ENCODE measurements at places on chromosomes 5 and 9. TPM values are rescaled to one million over a fixed set of nuclear protein-coding genes. Genes with fewer than 3 reads are reported as not detected.

DNA sequence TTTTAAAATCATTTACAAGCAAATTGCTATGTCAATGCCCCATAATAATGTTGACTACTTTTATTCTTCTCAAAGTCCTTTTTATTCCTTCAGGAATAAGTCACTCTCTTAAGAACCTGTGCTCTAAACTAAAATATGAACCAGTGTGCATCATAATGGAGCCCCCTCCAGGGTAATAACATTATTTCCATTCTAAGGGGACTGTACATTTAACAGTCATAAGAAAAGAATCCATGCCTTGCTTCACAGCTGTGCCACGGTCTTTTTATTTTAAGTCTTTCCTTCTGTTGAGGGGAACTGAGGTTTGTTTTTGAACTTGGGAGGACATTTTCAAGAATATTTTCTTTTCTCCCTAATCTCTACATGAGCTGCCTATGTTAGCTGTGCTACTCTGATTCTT lies 297.6 kb downstream of the MAN2A1 start:
- no peak for DNase-seq
- H3K4me3 ChIP-seq = no peak overlapping the region
- H3K27me3 ChIP-seq = peaks cover 5% of the 10 kb centered on the region
- H3K27ac ChIP-seq = no peak overlapping the region
- H3K4me1 ChIP-seq = no peaks in the 10 kb centered on the region

ADAMTS13 gene
- total RNA-seq = 1.1 TPM

DNA sequence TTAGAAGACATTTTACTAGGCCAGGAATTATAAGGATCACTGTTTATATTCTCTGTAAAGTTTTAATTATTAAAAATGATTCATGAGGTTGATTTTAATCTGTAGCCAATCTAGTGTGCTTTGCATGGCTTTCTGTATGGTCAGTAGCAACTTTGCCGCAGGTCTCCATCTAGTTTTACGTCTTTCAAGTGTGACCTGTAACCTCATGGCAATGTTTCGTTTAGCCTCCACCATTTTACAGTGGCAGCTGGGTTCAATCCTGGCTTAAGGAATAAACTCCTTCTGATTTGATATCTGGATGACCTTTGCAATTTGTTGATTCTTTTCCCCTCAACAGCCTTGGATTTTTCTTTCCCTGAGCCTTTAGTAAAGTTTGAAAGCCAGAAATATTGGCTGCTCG lies 434.5 kb upstream of the CDH9 start:
- no peak overlapping the region for H3K27ac ChIP-seq
- H3K4me3 ChIP-seq = no peak overlapping the region
- no peak for DNase-seq
- no peaks in the 10 kb centered on the region for H3K27me3 ChIP-seq
- no peaks in the 10 kb centered on the region for H3K4me1 ChIP-seq
- H3K36me3 ChIP-seq = peaks cover 6% of the 10 kb centered on the region

NADK2 gene
- total RNA-seq = 13.1 TPM

GRCh38 chr9:5712651-5713390 lies 83.9 kb downstream of the RIC1 start:
- no peak for DNase-seq
- peaks cover 11% of the 10 kb centered on the region for H3K4me1 ChIP-seq
- H3K36me3 ChIP-seq = peaks cover 45% of the 10 kb centered on the region

- no peaks in the 10 kb centered on the region for H3K36me3 ChIP-seq
- H3K4me3 ChIP-seq = no peak overlapping the region
- no peak overlapping the region for H3K27ac ChIP-seq
- DNase-seq = no peak
- peaks cover 16% of the 10 kb centered on the region for H3K27me3 ChIP-seq
These were observed 71.4 kb upstream of the DAP start for GRCh38 chr5:10832421-10832820.

- DNase-seq = no peak
- no peak overlapping the region for H3K4me3 ChIP-seq
- H3K27me3 ChIP-seq = peaks cover 11% of the 10 kb centered on the region
- no peaks in the 10 kb centered on the region for H3K4me1 ChIP-seq
- peaks cover 5% of the 10 kb centered on the region for H3K36me3 ChIP-seq
These were observed 61.1 kb upstream of the MAN2A1 start for GRCh38 chr5:109628591-109628990.

ARAP3 gene
- 22.6 TPM for total RNA-seq

SH3GL2 gene
- total RNA-seq = not detected

DNA sequence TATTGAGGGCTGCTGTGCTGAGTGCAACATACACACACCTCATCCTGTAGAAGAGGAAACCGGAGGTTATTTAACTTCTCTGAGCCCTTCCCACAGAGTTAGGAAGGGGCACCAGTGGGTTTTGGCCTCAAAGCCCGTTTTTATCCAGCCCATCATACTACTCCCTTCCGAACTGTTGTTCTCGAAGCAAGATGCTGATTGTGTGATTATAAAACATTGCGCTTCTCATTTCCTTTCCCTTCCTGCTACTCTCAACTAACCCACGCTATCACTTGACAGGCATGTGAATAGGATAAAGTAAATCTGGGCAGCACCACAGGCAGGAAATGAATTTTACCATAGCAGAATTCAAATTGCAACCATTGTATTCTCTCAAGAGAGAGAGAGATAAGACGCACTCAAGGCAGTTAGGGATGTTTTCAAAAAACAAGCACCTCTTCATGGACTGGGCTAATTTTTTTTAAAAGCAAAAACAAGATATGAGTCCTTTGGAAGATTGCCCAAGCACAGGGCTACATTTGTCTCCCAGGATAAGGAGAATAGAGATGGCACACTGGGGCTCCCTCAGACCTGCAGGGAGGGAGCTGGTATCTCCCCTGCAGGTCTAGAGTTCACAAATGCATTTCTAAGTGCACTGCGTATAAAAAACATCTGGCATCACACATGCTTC lies 52.6 kb downstream of the GNA14 start:
- H3K36me3 ChIP-seq = no peaks in the 10 kb centered on the region
- H3K27ac ChIP-seq = no peak overlapping the region
- no peaks in the 10 kb centered on the region for H3K4me1 ChIP-seq
- peaks cover 28% of the 10 kb centered on the region for H3K27me3 ChIP-seq

DNA sequence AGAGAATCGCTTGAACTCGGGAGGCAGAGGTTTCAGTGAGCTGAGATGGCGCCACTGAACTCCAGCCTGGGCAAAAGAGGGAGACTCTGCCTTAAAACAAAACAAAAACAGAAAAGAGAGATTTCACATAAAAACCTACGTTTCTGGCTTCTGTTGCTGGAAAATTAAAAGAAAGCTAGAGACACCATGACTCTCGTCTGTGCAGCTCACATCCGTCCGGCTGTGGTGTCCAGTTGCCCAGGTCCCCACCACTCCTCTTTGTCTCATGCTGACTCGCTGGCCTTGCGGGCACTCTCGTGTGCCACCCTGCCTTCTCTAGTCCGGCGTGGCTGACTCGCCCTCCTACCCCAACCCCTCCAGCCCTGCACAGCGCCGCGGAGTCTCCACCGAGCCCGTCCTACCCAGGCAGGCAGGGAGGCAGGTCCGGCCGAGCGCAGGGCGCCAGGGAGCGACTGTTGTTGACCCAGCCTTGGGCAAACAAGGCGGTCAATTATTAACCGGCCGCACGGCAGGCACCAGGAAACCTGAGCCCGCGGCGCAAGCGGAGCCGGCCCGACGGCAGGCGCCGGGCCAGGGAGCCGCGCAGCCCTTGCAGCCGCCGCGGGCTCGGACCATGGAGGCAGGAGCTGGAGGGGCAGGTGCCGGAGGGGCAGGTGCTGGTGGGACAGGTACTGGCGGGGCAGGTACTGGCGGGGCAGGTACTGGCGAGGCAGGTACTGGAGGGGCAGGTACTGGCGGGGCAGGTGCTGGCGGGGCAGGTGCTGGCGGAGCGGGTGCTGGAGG lies at the start of gene PRRT1B:
TSS of gene PRRT1B (plus strand) at position 521 of the 783 bp plus-strand sequence. CDS start at position 614, 93 bp downstream.
- no peak within 1 kb of the TSS for H3K27ac ChIP-seq
- H3K4me3 ChIP-seq = no peak within 1 kb of the TSS
- H3K27me3 ChIP-seq = peaks cover 35% of the 10 kb centered on the region
- peaks cover 15% of the 10 kb centered on the region for H3K36me3 ChIP-seq
- peaks cover 6% of the 10 kb centered on the region for H3K4me1 ChIP-seq

GRCh38 chr5:145945620-145946111 lies 9.3 kb downstream of the SH3RF2 start:
- H3K36me3 ChIP-seq = no peaks in the 10 kb centered on the region
- peak overlapping the region; percentile 74 for H3K27ac ChIP-seq
- H3K4me3 ChIP-seq = peak overlapping the region; percentile 59
- peaks cover 15% of the 10 kb centered on the region for H3K4me1 ChIP-seq
- DNase-seq = no peak

PELO gene
- 122 TPM for total RNA-seq

- DNase-seq = no peak
- H3K27me3 ChIP-seq = no peaks in the 10 kb centered on the region
- peaks cover 3% of the 10 kb centered on the region for H3K4me1 ChIP-seq
These were observed 5.5 kb upstream of the CAMLG start for GRCh38 chr5:134732819-134733218.

- peaks cover 30% of the 10 kb centered on the region for H3K4me1 ChIP-seq
- DNase-seq = no peak
- no peak overlapping the region for H3K4me3 ChIP-seq
- H3K36me3 ChIP-seq = peaks cover 5% of the 10 kb centered on the region
These were observed 14.4 kb upstream of the SYNPO start for GRCh38 chr5:150625831-150626746.

DNA sequence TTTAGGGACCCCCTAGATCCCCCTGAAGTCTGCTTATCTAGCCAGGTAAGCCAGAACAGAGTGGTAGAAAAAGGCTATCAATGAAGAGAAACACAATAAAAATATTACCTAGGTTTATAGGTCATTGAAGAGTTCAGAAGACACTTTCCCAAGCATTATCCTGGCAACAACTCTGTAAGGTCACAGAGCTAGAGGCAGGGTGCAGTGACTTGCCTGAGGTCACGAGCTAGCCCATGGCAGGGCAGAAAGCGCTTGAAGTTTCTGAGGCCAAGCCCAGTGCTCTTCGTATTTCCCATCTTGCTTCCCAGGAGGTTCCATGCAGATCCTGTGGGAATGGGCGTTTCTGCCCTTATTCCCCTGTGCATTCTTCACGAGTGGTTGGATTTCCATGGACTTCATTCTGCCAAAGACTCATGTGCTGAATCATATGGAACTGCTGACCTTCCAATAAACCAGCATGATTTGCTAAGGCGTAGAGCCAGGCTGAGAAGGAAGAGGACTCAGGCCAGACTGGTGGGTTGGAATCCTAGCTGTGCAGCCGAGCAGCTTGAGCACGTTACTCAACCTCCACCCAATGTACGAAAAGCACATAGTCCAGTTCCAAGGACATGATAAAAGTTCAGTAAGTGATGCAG lies 22.1 kb downstream of the TRMO start:
- H3K4me3 ChIP-seq = no peak overlapping the region
- no peaks in the 10 kb centered on the region for H3K27me3 ChIP-seq
- no peaks in the 10 kb centered on the region for H3K36me3 ChIP-seq
- H3K27ac ChIP-seq = no peak overlapping the region
- H3K4me1 ChIP-seq = peaks cover 23% of the 10 kb centered on the region

DNA sequence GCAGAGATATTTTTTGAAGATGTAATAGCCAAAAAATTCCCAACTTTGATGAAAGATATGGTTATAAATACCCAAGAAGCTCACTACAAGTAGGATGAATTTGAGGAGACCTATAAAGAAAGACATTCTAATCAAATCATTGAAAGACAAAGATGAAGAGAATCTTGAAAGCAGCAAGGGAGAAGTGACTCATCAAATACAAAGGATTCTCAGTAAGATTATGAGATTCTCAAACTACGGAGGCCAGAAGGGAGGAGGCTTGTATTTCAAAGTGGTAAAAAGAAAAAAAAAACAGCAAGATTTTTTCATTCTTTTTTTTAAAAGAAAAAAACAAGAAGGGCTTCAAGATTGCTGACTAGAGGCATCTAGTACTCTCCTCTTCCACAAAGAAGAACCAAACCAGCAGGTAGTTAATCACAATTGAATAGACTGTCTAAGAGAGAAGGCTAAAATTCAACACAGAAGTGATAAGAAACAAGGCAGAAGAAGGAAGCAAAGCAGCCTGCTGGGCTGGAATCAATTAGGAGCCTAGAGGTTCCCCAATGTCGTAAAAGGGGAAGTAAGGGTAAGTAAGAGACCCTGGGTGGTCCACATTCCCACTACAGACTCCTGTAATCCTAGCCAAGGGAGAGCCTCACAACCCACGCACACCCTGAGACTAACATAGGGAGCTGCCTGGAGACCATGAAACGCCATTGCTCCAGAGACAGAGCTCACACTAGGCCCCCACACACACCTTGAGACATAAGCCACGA lies 59.1 kb upstream of the NIPAL4 start:
- DNase-seq = no peak
- H3K27me3 ChIP-seq = peaks cover 14% of the 10 kb centered on the region
- no peak overlapping the region for H3K27ac ChIP-seq

DNA sequence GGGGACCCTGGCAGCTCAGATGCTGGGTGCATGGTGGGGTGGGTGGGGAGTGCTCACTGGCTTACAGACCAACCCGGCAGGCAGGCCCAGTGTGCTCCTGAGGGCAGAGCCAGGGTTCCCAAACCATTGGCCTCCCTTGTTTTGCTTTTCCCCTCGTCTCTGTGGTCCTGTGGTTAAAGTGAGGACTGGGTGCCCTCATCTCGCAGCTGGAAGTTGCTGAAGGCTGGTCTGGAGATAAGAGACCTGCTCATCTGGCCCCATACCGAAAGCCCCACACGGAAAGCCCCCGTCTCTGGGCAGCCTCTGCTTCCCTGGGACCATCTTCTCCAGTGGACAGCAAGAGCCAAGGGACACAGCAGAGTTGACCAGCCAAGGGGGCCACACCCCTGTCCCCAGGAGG lies 9.8 kb upstream of the NACC2 start:
- peaks cover 22% of the 10 kb centered on the region for H3K4me1 ChIP-seq
- H3K27ac ChIP-seq = peak overlapping the region; percentile 97
- H3K36me3 ChIP-seq = no peaks in the 10 kb centered on the region
- DNase-seq = no peak
- H3K27me3 ChIP-seq = no peaks in the 10 kb centered on the region
